ENCODE measurements at places on chromosomes 6 and 20. TPM values are rescaled to one million over a fixed set of nuclear protein-coding genes. Genes with fewer than 3 reads are reported as not detected.

INSM1 gene
- total RNA-seq, result not detected

GABRR2 gene
- 0.63 TPM for total RNA-seq

RIPOR2 gene
- 128 TPM for total RNA-seq

TRDN gene
- not detected for total RNA-seq

RSPH4A gene
- 1.3 TPM for total RNA-seq

SCAF8 gene
- total RNA-seq, result 83.4 TPM

SAMD5 gene
- total RNA-seq, result not detected

RAET1L gene
- 0.10 TPM for total RNA-seq

GLP1R gene
- total RNA-seq, result 0.10 TPM

B3GALT4 gene
- total RNA-seq, result 11.1 TPM

RNGTT gene
- total RNA-seq, result 28.8 TPM

RSPO4 gene
- not detected for total RNA-seq

BACH2 gene
- 37.6 TPM for total RNA-seq

MAPK13 gene
- total RNA-seq, result 16.9 TPM

MUCL3 gene
- total RNA-seq, result not detected

MAP1LC3A gene
- 3.4 TPM for total RNA-seq

CCN6 gene
- not detected for total RNA-seq

KIF3B gene
- total RNA-seq, result 7.0 TPM

IP6K3 gene
- not detected for total RNA-seq

POM121L2 gene
- total RNA-seq, result not detected

CDSN gene
- not detected for total RNA-seq

SLC17A2 gene
- total RNA-seq, result not detected

CYB5R4 gene
- 26.7 TPM for total RNA-seq

C20orf144 gene
- 0.21 TPM for total RNA-seq

ARMH2 gene
- not detected for total RNA-seq

SYNE1 gene
- total RNA-seq, result 143 TPM

SLC26A8 gene
- 0.10 TPM for total RNA-seq

IRF4 gene
- total RNA-seq, result 41.3 TPM

OXT gene
- not detected for total RNA-seq

C6orf52 gene
- total RNA-seq, result not detected

TEAD3 gene
- total RNA-seq, result not detected

TMC2 gene
- not detected for total RNA-seq

FKBP5 gene
- 20.1 TPM for total RNA-seq

HSF2 gene
- total RNA-seq, result 52.9 TPM

VSX1 gene
- total RNA-seq, result not detected

DEFB132 gene
- total RNA-seq, result not detected

RAMACL gene
- total RNA-seq, result 0.73 TPM

TMEM200A gene
- 0.63 TPM for total RNA-seq

SLC25A27 gene
- 0.10 TPM for total RNA-seq

STMND1 gene
- not detected for total RNA-seq

CST7 gene
- 48.1 TPM for total RNA-seq

TUBB1 gene
- 188 TPM for total RNA-seq

TFAP2C gene
- not detected for total RNA-seq

DEFB124 gene
- not detected for total RNA-seq

SFTA2 gene
- total RNA-seq, result not detected

SLC17A4 gene
- not detected for total RNA-seq

IPCEF1 gene
- 73.5 TPM for total RNA-seq

LHFPL5 gene
- not detected for total RNA-seq

APCDD1L gene
- not detected for total RNA-seq

TMEM74B gene
- not detected for total RNA-seq

CST2 gene
- not detected for total RNA-seq

CAGE1 gene
- total RNA-seq, result 0.94 TPM

ARMC12 gene
- total RNA-seq, result 0.10 TPM

RIPOR3 gene
- 0.42 TPM for total RNA-seq

TGM3 gene
- 0.10 TPM for total RNA-seq

HDAC2 gene
- 33.6 TPM for total RNA-seq

All from mononuclear cell (primary cell).